ENCODE measurements at places on chromosomes 7 and 10.

- no peak for DNase-seq
Measured at GRCh38 chr7:51325261-51325676, 8.7 kb upstream of the COBL start.

DNA sequence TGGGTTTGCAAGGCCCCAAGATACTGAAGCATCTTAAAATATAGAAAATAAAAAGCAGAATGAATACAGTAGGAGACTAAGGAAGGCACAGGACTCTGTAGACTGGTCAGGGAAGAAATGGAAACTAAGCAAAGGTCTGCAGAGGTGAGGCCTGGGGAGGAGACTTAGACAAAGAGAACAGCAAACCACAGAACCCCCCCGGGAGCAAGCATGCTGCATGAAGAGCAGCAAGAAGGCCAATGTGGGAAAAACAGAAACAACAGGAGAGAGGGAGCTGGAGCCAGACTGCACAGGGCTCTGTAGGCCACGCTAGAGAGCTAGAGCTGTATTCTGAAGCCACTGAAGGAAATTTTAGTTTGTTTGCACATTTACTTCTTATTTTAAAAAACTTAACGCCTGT lies 45.7 kb upstream of the ARID5B start:
- no peak for DNase-seq

DNA sequence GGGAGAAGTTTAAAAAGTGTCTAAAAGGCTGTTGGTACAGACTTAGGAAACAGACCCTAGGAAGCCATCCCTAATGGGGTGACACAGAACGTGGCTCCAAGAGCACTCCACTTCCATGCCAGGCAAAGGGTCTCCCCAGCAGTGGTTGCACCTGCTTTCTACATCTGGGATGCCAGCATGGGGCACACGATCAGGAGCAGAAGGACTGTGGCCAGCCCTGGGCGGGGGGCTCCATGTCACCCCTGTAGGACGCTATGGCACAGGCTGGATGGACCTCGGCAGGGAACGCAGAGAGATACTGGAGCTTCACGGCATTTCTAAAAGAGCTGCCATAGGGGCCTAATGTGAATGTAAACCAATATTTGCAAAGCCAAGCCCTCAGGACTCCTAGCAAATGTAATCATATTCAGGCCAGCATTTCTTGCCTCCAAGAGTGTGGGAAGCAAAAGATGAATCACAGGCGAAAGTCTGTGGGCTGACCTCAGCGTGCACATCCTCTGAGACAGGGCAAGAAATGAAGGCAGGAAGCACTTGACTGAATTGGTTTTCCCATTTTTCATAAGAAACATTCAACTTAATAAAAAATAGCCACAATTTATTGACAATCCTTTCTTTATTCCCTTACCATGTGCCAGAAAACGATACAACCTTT lies 93.9 kb downstream of the ATXN7L1 start:
- no peak for DNase-seq

GRCh38 chr7:2172311-2173188 lies 60.2 kb downstream of the MAD1L1 start:
- DNase-seq: no peak

DNA sequence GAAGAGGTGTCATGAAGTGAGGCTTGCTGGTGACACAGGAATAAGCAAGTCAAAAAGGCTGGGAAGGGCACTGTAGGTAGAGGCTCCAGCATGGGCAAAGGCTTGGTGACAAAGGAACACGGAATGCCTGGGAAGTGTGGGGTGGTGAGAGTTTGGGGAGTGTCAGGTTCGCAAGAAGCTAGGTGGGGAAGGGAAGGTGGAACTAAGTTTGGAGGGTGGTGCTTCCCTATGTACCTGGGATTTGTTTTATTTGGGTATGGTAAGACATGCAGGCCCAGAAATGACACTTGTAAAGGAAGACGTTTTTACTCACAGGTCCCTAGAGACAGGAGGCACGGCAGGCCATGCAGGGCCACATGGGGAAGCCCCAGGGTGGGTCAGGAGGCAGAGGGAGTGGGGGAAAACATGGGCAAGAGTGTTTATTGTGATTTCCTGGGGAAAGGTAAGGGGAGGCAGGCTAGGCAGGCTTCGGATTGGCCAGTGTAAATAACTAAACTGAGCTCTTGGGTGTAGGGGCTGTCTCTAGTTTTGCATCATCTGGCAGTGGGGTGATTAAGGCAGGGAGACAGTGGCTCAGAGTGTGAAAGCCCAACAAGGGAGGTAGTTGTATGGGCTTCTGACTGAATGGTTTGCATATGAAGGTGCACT lies 52.1 kb downstream of the SH2D4B start:
- no peak for DNase-seq

- DNase-seq: no peak
Measured at GRCh38 chr10:56547163-56547562, 186.1 kb upstream of the ZWINT start.

DNA sequence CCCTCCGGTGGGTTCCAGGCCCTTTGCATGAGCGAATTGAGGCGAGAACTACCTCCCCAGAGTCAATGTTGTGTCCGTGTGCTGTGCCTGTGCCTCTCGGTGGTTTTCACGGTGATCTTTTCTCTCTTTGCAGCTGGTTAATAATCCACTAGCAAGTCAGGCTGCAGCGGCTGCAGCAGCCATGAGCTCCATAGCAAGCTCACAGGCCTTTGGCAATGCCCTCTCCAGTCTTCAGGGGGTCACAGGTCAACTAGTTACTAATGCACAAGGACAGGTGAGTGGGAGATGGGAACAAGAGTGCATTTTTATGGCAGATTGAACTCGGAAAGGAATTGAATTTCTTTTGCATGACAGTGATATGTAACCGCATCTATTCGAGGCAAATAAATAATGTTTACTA lies 159.7 kb upstream of the YAE1 start:
- DNase-seq: no peak

DNA sequence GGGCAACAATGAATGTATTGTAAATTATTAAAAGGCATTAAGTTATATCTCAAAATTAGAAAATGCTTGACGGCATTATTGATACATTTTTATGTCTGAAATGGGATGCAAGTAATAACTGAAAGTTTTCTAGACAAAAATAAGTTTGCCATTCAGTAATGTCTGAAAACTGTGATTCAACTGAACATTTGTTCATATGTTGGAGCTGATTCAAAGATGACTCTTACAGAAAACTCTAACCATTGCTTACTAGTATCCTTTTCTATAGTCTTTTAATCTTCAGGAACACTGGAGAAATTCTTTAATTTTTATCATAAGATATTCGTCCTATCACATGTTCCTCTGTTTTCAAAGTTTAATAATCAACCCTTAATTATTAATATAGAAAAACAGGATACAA lies 71.1 kb upstream of the TFEC start:
- DNase-seq: no peak

GRCh38 chr7:68065581-68065980 lies 1068.9 kb downstream of the TYW1 start:
- DNase-seq: no peak

DNA sequence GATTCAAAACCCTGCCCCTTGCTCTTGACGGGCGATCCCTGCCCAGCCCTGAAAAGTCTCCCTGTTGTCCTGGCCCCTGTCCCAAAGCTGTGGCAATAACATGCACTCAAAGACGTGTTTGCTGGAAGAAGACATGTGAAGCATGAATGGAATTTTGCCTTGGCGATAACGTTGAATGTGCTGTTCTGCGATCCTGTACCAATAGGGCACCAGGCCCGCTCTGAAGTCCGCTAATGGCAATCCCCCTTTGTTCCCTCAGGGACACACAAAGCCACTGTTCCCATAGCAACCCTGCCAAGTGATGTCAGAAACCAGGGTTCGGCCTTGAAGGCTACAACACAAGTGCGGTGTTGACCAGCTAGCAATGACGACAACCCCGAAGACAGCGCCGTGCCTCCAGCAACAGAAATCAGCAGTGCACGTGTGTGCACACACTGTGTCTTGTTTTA lies 284.6 kb downstream of the KLF6 start:
- DNase-seq: no peak

DNA sequence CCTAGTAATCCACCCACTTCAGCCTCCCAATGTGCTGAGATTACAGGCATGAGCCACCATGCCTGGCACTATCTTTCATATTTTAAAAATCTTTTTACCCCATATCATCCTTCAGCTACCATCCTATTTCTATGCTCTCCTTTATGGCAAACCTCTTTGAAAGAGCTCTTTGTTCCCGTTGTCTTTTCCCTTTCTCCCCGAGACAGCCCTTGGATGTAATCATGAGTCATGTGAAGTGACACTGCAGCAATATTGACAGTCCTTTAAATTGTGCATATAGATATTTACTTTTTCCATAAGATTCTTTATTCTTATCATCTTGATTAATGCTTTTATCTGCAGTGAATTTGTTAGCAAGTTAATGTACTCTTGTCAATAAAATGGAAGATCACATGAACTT lies 286.6 kb downstream of the ANKRD7 start:
- no peak for DNase-seq

DNA sequence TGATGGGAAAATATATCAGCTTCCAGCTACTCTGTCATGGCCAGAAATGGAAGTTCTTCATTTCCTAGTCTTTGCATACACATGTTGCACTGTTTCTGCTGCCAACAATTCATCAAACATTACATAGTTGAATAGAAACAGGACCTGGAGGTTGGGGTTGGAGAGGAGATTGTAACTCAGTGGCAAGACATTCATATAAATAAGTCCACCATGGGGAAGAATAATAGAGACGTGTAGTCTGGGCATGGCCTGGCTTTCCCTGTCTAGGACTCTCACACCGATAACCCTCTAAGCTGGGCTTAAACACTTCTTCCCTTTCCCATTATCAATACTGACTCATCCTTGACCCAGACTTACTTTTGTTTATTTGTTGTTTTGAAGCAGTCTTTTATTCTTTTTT lies 155.7 kb downstream of the PLPP4 start:
- DNase-seq: no peak

DNA sequence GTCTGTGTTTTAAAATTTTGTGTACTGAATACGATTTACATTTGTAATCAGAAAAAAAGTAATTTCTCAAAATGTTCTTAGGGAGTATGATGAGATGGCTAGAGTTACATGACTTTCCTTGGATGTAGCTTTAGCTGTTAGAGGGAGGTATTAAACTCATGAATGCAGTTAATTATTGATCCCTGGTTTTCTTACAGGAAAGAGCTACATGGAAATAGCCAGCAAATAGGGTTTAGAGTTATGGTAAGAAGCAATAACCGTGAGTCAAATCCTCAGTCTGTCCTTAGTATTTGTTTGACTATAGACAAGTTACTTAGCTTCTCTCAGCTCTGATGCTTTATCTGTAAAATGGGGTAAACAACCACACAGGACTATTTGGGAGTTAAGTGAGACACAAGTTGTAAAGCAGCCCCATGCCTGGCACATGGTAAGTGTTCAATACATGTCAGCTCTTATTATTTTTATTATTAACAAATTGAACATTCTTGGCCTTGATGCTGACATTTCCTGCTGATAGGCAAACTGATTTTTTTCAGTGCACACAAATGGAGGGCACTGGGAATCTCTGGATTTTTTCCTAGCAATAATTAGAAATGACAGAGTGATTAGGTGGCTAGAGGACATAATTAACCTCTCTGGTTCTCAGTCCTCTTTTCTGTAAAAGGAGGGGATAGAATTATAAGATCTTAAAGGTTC lies 204.5 kb upstream of the PHYHIPL start:
- no peak for DNase-seq

DNA sequence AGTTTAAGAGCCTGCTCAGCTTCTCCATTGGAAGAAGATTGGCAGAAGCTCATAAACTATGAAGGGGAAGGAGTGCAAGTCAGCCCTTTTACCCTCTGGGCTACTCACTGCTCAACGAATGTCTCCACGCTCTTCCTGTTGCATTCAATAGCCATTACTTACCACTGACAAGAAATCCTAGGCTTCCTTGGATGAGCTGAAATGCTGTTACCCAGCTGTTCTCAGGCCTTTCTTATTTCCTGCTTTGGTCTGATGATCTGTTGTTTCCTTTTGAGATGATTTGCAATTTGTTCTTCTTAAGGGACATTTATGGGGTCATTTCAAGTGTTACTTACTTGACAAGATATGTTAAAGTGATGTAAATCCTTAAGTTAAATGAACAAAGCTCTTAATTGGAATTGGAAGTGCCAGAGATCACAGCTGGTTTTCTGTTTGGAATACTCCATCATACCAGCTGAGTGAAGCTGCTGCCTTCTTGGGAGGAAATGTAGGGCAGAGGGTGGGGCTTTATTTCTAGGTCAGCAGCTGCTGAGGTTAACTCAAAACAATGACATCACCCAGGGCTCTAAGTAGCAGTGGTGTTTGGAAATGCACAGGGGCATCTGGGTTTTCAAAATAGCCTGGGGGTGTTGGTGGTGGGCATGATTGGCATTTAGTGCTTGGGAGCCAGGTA lies 170.0 kb downstream of the PRKCQ start:
- DNase-seq: no peak

GRCh38 chr10:79292891-79293746 lies 54.1 kb upstream of the PPIF start:
- DNase-seq: peak; percentile 38

DNA sequence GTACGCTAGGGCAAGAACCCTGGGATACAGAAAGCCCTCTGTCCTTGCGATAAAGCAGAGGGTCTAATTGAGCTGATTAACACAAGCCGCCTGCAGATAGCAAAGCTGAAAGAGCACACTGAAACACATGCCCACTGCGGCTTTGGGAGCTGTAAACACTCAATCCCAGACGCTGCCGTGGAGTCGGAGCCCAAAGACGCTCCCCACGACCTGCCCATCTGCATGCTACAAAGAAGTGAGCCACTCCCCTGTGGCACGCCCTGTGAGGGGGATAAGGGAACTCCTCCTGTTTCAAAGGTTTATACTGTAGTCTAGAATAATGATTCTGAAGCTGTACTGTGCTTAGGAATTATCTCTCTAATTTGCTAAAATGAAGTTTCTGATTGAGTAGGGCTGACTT lies 985.6 kb upstream of the GHITM start:
- no peak for DNase-seq

DNA sequence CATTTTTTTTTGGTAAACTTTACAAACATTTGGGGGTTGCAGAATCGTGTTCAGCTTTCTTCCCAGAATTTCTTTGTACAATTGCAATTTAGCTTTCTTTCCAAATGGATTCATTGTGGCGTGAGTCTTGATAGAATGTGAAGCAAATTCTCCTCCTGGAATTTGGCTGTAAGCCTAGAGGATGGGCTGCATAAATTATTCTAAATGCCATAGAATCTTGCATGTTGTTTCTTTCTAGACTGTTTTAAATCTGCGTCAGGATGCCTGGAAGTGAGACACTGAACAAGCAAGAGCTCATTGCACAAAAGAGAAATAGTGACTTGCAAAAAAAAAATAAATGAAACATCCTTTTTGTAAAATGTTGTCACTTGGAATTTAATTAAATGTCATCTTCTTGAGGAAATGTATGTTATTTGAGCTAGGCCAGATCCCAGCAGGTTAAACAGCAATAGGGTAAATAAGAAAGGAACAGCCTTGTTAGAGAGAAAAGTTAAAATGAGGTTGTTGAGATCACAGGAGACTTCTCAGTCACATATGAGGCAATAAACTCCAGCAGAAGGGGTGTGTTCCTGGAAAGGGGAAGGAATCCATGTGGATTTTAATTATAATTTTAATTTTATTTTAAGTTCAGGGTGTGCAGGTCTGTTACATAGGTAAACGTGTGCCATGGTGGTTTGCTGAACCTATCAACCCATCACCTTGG lies 483.0 kb downstream of the PLXDC2 start:
- DNase-seq: no peak
